Mesendoderm (in vitro differentiated cells): ENCODE measurements at places on chromosomes 3 and 15.

DNA sequence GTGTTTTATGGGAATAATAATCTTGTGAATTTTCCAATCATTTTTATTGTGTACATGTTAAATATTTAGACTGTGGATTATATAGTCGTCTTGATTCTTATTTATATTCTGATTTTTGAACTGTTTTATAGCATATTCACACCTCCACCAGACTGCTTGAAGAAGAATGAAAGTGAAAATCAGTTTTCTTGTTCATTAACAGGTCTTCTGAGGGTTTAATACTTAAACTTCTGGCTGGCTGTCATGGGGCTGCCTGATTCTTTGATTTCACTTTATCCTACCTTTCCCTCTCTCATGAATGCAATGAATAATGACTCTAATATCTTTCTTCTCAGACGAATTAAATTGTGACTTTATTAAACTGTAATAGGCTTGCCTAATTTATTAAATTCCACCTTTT is 56.2 kb downstream of the ATP2C1 start:
- DNase-seq: no peak

DNA sequence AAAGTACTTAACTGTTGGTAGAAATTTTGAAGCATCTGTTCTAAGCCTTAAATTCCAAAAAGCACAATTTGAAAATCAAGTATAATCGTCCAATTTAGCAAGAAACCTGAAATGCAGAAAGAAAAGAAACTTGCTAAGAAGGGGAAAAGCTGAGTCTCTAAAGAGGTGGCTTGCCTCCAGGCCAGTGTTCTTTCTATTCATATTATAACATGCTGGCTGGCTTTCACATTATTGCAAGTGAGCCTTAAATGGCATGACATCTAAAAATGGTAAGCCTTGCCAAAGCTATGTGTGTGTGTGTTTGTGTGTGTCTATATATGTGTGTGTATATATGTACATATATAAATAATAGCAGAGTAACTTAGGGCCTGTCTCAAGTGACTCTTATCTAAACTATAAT is 89.5 kb downstream of the FGF12 start:
- DNase-seq: no peak

DNA sequence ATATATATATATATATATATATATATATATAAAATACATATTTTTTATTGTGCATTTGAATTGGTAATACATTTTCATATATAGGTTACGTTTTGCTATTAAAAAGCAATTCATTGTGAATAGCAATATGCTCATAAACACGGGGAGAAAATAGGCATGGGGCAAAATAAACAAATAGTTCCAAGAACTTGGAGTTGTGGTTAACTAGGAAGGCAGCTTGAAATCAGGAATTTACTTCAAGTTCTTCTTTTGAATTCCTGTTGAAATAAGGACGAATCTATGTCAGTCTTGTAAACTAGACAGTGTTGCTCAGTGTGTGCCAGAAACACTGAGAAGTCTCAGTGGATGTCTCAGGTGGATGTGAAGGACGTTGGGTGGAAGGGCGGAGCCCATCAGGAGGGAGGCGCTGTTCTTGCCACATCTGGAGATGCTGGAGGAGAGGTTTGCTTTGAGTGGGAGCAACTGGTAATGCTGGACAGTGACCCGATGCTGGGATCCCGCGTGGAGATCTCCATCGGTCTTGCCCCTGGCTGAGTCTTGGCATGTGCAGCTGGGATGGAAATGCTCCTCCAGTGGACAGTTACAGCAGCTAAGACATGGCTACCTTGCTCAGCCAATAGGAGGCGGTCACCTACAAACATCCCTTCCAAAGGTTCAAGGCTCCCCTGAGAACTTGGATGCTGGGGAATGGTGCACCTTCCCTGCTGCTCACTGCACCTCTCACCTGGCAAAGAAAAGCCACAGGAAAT is 2.5 kb downstream of the IL16 start:
- DNase-seq: no peak

DNA sequence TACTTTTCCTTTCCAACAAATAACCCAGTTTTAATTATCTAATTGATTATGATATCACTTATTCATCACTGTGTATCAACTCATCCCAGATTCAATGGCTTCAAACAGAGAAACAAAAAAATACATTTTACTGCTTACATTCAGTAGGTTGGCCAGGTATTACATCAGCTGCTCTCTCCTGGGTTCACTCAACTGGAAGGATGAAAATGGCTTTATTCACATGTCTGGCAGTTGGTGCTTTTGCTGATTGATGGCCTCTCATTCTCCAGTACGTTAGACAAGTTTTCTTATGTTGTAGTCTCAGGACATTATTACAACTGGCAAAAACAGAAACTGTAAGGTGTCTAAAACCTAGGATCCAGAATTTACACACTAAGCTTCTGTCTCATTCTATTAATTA is 811.0 kb upstream of the ALCAM start:
- no peak for DNase-seq

GRCh38 chr15:66898656-66899386 is 166.6 kb upstream of the SMAD3 start:
- DNase-seq: peak; percentile 54

DNA sequence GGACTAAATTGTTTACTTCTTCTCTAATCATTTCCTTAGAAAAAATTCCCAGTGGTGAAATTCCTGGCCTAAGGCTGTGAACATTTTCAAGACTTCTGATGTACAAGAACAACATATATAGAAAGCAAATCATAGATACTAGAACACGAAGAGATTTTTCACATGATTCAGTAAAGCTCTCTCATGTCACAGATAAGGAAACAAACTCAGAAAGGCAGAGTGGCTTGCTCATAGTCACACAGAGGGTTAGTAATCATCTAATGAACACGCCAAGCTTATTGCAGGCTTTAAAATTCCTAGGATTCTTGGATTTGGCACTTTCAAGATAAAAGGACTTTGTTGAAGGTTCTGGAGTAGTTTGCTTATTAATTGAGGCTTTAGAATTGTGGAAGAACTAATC is 26.2 kb downstream of the CRTAP start:
- DNase-seq: no peak

DNA sequence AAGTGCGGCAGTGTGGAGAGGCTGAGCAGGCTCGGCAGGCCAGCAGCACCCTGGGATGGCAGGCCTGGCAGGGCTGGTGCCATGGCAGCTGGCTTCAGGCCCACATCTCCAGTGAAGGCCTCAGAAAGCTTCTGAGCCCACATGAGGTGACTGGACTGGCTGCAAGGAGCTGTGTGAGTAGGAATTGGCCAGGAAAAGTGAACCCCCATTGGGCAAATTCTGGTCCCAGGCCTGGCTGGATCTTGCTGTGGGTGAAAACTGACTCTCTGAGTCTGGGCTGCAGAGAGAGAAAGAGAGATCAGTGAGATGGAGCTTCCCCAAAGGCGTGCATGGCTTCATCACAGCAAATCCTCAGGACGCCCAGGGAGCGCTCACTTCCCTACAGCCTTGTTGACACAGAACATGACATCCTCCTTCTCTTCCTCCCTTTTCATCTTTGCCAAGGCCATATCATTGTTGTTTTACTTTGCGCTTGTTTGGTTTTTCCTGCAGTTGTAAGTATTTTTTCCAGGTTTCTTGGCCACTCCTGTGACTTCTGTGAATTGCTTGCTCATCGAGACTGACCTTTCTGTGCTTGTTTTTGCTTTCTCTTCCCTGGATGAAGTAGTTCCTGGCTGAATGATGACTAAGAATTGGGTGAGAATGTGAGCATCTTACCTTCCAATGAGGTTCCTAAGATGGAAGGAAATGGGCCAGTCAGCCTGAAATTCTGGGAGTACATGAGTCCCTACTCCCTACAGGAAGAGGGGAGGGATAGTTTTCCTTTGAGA is 299.1 kb downstream of the TLE3 start:
- DNase-seq: no peak

- DNase-seq: no peak
Observed at GRCh38 chr3:146449613-146450012, 19.7 kb downstream of the PLSCR2 start.

- no peak for DNase-seq
Observed at GRCh38 chr15:69697916-69698315, 245.3 kb downstream of the RPLP1 start.

GRCh38 chr3:54053211-54053610 is 69.1 kb upstream of the CACNA2D3 start:
- DNase-seq: no peak

DNA sequence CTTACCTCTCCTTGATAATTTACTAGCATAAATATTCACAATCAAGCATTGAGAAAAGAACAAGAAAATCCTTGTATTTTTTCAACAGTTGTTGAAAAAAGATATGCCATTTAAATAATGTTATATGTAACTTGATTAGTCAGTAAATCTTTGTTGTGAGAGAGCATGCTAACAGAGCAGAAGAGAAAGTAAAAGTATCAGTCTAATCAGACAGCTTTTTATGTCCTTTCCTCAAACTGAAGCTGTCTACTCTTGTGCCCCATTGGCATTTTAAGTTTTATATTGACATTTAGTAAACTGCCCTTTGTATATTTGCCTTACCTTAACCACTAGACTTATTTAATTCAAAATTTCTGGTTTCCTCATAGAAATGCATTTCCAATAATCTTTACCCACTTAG is 668.7 kb downstream of the OTOL1 start:
- DNase-seq: no peak

DNA sequence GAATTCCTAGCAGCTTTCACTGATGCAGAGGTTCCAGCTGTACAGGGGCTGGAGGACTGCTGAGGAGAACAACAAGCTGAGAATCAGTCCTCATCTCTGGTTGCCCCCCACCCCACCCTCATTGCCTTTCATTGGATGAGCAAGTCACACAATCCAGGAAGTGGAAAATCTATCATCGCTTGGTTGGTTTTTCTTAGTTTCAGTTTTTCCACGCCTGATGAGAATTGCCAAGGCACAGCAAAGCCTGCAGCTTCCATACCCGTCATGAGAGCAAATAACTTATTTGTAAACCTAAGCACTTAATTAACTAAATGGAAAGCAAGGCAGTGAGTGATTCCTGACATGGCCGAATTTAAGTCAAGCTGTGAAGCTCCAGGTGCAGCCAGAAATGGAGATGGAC is 21.4 kb upstream of the LIPC start:
- no peak for DNase-seq

- DNase-seq: no peak
Observed at GRCh38 chr3:120780977-120781376, 38.4 kb downstream of the GTF2E1 start.

- no peak for DNase-seq
Observed at GRCh38 chr15:101132390-101133180, 119.3 kb downstream of the CHSY1 start.
